ENCODE measurements at places on chromosomes 3 and 15.

DNA sequence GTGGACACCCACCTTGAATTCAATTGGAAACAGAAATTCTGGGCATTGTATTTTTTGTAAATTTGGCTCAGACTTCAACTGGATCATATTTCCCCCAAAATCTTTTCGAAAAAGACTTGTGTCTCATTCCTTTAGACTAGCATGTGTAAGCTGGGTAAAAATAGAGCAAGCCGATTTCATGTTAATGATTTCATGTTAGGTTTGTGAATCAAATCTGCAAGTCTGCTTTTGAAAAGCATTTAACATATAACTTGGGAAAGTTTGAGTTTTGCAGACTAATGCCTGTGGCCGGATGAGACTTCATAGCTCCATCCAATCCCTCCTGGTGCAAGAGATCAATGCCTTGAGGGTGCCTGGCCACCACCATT, 64.5 kb downstream of the FLNB start:
- no peak for DNase-seq

- no peak for DNase-seq
Observed at GRCh38 chr3:160617636-160618035, 52.3 kb upstream of the KPNA4 start.

DNA sequence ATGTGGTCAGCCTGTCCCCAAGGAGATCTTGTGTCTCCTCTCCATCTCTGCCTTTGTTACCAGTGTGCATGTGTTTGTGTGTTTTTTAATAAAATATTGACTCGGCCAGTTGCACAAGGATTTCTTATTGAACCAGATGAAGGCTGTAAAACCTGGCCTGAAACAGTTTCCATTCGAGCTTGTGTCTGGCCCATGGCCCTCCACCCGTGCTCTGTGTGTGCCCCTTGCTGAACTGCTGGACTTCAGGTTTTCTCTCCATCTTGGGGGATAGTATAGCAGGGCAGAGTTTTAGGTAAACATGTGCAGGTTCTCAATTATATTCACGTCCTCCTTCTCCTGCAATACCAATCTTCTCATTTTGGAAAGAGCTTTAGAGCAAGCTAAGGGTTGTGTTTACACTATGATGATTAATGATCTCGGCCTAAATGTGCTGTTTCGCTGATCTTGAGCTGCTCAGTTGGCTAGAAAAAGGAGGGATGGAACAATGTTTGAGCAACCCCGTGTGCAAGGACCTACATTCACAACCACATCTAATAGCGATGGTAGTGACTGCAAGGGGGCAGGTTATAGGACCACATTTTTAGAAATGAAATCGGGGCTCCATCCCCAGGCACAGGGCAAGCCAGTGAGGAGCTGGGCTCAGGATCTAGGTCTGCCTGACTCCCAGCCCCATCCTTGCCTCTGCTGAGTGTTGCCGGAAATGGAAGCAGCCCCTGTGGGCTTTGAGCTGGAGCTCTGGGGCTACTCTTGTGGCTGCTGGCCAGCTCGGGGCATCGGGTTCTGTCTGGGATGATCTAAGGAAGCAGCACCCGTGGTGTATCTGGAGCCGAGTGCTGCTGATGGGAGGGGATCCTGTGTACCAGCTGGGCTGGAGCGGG, 47.7 kb downstream of the CMTM6 start:
- DNase-seq, result no peak

DNA sequence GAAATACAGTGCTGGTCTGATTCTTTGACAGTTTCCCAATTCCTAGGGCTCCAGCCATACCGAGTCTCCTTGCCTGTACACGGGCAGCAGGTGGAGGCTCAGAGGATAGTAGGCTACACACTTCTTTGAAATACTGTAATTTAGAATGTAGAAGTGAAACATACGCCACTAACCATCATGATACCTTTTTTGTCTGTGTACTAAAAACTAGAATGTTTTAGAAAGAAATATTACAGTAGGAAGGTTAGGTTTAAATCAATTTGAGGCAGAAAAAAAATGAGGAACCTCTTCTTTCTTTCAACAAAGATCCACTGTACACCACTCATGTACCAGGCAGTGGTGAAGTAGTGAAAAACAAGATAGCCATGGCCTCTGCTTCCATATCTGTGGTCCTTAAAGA, 354.7 kb downstream of the MCTP2 start:
- DNase-seq, result no peak

GRCh38 chr15:23912191-23912590, 225.1 kb upstream of the NDN start:
- DNase-seq, result no peak

All from MM.1S (cell line).